ENCODE measurements at places on chromosomes 4 and X.

GRCh38 chrX:118254611-118255010 lies 91.3 kb upstream of the WDR44 start:
- DNase-seq, result no peak

DNA sequence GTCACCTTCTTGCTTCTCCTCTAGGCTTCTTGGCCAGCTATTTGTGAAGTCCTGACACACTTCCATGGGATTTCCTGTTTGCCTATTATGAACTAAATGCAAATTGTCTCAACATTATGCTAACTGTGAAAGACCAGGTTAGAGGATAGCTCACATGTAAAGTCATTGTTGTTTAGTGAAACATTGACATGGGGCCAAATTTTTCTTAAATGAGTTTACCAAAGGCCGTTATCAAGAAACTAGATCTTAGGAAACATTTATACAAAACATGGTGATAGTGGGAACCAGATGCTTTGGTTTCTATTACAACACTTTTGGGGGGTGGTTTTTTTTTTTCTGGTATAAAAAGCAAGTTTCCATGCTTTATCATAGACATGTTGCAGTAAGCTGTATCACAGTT lies 466.8 kb upstream of the FAM241A start:
- no peak for DNase-seq

- DNase-seq, result no peak
Observed at GRCh38 chrX:475926-476723, 89.4 kb upstream of the PPP2R3B start.

GRCh38 chrX:40761762-40762161 lies 26.4 kb upstream of the MED14 start:
- no peak for DNase-seq

- DNase-seq, result no peak
Observed at GRCh38 chr4:98505992-98506391, 152.4 kb downstream of the TSPAN5 start.

DNA sequence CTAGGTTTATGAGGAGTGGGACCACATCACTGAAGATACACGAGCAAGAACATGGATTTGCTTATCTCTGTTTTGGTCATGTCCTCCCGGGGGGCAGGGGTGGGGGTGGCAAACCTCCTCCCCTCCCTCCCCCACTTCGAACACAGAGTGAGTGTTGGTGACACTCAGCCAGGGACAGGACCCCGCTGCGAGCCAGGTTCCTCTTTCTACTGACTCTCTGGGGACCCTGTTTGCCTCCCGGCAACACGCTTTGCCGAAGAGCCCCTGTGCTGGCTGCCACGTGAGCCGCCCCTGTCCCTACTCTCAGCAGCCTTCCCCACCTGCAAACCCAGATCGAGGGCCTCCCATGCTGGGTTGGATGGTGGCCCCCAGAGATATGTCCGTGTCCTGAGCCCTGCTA lies 34.7 kb downstream of the P2RY8 start:
- no peak for DNase-seq

GRCh38 chr4:77163641-77164040 lies 6.6 kb downstream of the CCNG2 start:
- DNase-seq, result no peak

- DNase-seq, result no peak
Observed at GRCh38 chr4:76430519-76431388, 4.3 kb upstream of the SHROOM3 start.

DNA sequence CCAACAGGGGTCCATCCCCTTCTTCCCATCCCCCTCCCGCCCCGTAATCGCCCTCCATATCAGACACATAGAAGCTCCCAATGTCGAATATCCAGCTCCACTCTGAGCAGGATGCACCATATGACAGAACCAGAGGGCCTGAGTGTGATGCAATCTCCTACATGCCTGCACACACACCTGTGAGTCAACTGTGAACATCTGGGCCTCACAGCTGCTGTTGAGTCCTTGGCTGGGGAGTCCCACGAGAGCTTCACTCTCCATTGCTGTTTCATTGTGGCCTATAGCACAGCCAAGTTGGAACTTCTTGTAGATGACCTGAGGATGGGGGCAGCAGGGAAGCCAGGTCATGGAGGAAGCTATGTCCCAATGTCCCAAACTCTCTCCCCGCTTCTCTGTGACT lies 8.2 kb downstream of the SLC38A5 start:
- no peak for DNase-seq

- no peak for DNase-seq
Observed at GRCh38 chr4:148831945-148832344, 389.7 kb upstream of the NR3C2 start.

Measured in NCI-H510A (cell line).